ENCODE measurements at places on chromosomes 5 and 9. TPM values are rescaled to one million over a fixed set of nuclear protein-coding genes. Genes with fewer than 3 reads are reported as not detected.

The WNT8A gene
- not detected for total RNA-seq

GRCh38 chr5:143760131-143760505, 51.8 kb upstream of the HMHB1 start:
- H3K27ac ChIP-seq, result no peak overlapping the region
- DNase-seq, result no peak
- no peaks in the 10 kb centered on the region for H3K4me1 ChIP-seq
- no peaks in the 10 kb centered on the region for H3K36me3 ChIP-seq
- no peaks in the 10 kb centered on the region for H3K27me3 ChIP-seq

DNA sequence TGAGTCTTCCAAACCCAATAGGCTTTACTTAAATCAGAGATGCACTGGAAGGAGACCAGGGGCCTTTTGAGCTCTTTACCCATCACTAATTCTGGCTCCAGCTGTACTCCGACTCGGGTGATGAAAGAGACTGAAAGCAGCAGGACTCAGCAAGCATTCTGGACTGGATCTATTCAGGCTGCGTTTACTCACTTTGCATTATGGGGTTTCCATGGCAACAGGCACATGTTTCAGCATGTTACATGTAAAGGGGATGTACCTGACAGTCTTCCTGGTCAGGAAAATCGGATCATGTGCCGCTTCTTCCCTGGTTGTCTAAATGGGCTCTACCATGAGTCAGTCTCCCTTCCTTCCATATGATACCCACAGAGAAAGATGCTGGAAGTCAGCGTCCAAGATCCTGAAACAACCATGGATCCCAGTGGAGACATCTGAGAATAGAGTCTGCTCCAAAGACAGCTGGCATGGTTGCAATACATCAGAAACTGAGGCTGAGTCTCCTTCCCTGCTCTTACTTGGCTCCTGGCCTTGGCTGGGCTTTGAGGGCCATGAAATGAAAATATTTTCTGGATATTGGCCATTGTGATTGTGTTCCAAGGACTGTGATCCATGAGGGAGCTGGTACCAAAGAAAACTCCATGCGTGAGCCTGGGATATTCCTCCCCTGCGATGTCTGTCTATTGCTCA, 102.5 kb upstream of the TNC start:
- no peaks in the 10 kb centered on the region for H3K4me1 ChIP-seq
- H3K27ac ChIP-seq, result no peak overlapping the region
- H3K36me3 ChIP-seq, result no peaks in the 10 kb centered on the region

DNA sequence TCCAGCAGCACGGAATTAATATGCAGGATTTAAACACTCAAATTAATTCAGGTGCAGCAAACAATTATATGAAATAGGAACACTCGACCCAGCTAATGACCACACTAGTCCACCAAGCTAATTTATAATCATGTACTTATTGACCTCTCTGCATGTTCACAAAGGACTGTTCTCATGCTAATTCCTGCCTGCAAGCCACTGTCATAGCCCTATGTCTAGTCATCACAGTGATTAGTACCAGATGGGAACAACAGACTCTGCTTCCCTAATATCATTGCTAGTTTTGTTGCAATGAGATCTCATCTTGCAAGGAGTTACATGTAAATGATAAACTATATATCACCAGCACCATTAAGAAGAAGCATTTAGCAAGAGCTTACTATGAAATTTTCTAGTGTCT, 553.0 kb upstream of the GRAMD2B start:
- no peak overlapping the region for H3K4me3 ChIP-seq
- no peaks in the 10 kb centered on the region for H3K27me3 ChIP-seq
- H3K4me1 ChIP-seq, result no peaks in the 10 kb centered on the region
- H3K27ac ChIP-seq, result no peak overlapping the region

DNA sequence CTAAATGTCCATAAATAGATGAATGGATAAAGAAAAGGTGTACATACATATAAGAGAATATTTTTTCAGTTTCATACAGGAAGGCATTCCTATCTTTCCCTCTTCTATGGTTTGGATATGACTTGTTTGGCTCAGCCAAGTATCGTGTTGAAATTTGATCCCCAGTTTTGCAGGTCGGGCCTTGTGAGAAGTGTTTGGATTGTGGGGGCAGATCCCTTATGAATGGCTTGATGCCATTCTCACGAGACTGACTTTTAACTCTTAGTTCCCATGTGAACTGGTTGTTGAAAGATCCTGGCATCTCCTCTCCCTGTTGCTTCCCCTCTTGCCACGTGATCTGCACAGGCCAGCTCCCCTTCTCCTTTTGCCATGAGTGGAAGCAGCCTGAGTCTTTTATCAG, 421.1 kb upstream of the FTMT start:
- no peaks in the 10 kb centered on the region for H3K36me3 ChIP-seq
- no peaks in the 10 kb centered on the region for H3K4me1 ChIP-seq
- H3K27me3 ChIP-seq, result no peaks in the 10 kb centered on the region
- no peak for DNase-seq

The TLR4 gene
- total RNA-seq, result 9.1 TPM

DNA sequence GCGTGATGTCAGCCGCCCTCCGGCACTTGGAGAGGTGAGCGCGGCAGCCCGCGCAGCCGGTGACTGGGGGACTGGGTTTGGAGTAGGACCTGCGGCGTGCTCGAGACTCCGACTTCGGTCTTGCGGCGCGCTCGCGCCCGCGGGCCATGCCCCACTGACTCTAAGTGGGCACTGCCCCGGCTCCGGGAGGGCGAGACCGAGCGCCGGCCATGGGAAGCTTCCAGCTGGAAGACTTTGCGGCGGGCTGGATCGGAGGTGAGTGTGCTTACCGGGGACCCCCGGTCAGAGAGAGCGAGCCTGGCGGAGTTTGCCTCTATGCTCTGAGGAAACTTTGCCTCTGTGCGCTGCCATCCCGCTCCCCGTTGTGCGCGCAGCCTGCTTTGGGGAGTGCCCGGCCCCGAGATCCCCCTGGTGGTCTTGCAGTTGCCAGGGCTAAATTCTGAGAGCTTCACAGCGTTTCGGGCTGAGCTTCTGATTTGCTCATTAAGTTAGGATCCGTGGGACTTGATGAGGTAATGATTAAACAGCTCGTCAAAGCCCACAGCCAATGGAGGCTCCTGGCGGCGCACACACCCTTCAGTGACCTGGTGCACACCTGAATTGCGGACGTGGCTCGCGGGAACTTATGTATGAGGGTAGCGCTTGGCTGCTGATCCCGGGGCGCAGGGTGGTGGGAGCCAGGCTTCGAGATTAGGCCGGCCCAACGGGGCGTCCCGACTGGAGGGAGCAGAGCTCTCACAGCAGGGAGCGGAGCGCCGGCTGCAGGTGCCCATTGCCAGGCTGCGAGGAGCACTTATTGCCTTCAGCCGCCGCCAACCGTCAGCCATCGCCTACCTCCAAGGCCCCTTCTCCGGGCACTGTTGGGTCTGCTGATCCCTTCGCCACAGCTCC, at the start of gene SLC25A48:
TSS of gene SLC25A48 (plus strand) at position 25 of the 891 bp plus-strand sequence. CDS start at position 210, 185 bp downstream.
- no peaks in the 10 kb centered on the region for H3K4me1 ChIP-seq
- no peaks in the 10 kb centered on the region for H3K27me3 ChIP-seq
- DNase-seq, result peak; percentile 87
- peak within 1 kb of the TSS; percentile 53 for H3K27ac ChIP-seq
- H3K4me3 ChIP-seq, result peak within 1 kb of the TSS; percentile 26

The C9orf152 gene
- 2.3 TPM for total RNA-seq

The ZFR gene
- total RNA-seq, result 19.8 TPM
